Endothelial cell of umbilical vein (primary cell): ENCODE measurements at places on chromosomes 2 and 18. TPM values are rescaled to one million over a fixed set of nuclear protein-coding genes. Genes with fewer than 3 reads are reported as not detected.

DNA sequence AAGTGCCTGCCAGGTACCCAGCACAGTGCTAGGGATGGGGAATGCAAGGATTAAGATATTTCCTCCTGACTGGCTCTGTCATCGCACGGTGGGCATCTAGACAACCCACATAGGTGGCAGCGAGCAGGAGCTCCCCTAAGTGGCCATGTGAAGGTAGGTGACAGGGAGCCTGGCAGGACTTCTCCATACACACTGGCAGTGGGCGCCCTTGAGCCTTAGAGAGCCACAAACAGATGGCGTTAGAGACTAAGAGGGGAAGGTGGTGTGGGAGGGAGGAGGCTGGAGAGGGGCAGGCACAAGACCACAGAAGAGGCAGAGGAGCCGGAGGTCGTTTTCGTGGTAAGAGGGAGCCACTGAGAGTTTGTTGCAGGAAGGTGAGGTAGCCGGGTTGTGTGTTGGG lies 15.2 kb downstream of the PRELID3A start:
- DNase-seq, result no peak

GRCh38 chr2:183998797-183999190 lies 599.5 kb upstream of the ZNF804A start:
- DNase-seq, result no peak

DNA sequence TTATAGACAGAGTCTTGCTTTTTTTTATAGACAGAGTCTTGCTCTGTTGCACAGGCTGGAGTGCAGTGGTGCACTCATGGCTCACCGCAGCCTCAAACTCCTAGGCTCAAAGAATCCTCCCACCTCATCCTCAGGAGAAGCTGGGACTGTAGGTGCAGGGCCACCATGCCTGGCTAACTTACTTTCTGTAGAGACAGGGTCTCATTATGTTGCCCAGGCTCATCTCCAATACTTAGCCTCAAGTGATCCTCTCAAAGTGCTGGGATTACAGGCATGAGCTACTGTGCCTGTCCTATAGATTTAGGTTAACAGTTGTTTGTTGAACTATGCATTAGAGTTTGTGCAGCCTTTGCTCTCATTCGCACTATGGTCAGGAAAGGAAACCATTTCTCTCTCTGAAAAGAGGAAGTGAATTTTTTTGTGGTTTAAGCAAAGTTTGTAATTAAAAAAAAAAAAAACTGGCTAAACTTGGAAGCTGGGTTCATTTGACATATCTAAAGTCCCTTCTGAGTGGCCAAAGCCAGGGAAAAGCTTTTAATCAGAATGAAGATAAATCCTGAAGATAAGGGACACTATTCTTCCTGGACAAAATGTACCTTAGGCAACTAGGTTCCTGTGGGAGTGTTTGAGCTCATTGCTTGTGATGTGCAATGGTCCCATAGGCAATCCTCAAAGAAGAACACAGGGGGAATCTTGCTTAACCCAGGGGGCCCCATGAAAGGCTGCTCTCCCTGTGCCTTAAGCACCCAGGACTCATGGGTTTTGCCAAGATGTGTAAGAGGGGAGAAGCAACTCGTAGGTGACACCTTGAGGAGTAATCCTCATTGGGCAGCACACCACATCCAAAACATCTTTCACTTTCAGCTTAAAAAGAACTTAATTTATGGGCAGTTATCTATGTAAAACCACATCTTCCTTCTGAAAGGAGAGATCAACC lies 201.7 kb downstream of the MREG start:
- no peak for DNase-seq

- no peak for DNase-seq
These were observed 26.8 kb upstream of the HAAO start for GRCh38 chr2:42819160-42819559.

The CWC22 gene
- total RNA-seq, result 13.5 and 15.7 TPM in 2 replicates
